Stimulated activated naive CD4-positive, alpha-beta T cell treated with Interleukin-2 at 50 U/mL for 16 hours (primary cell): ENCODE measurements at places on chromosomes 2 and 18.

DNA sequence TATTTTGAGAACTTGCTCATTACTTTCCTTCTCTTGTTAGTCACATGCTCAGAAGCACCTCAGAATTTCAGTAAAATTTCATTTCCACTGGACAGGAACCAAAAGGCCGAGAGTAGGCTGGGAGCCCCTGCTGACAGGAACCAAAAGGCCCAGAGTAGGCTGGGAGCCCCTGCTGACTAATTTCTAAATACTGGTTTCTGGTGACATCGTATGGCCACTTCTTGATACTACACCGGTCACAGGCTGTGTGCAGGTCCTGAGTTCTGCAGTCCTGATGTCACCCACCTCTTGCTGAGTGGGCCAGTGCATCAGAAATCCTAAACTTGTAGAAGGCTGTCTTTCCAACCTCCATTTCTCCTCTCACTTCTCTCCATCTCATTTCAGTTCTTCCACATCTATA is 17.7 kb upstream of the EN1 start:
- DNase-seq, result no peak

DNA sequence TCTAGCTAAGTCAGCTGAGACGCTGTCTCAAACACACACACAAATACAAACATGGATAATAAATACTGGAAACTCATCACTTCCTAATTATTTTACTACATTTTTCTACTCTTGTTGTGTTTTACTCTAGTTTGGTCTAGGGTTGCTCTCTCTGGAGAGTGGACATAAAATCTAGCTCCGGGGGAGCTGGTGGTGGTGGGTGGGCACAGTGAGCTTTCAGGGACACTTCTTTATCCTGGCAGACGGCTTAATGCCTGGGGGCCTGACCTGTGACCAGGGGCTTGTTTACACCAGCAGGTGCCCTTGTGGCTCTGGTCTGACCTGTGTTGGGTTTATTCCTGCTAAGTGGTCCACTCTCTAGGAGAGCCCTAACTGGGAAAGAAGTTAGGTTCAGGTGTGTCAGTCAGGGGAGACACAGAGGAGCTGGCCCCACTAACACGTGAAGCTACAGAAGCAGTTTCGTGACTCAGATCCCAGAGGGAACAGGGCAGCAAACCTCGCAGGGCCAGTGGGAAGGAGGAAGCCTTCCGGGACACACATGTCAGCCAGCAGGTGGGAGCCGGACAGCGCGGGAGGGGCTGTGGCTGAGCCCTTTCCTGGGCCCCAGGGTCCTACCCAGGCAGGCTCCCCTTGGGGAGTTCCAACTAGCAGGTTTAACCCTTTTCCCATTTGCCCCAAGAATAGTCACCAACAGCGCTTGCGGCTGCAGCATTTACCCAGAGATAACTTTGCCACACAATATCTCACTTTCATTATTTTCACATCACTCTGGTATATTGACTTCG is 22.5 kb upstream of the BOK start:
- no peak for DNase-seq

GRCh38 chr2:157940024-157940423 is 63.9 kb upstream of the ACVR1 start:
- DNase-seq, result no peak

- no peak for DNase-seq
These were observed 73.4 kb upstream of the CHAC2 start for GRCh38 chr2:53694096-53694771.

- no peak for DNase-seq
These were observed 634.0 kb downstream of the LRP1B start for GRCh38 chr2:141496810-141497209.

- no peak for DNase-seq
These were observed 22.4 kb upstream of the NRP2 start for GRCh38 chr2:205659922-205660321.

DNA sequence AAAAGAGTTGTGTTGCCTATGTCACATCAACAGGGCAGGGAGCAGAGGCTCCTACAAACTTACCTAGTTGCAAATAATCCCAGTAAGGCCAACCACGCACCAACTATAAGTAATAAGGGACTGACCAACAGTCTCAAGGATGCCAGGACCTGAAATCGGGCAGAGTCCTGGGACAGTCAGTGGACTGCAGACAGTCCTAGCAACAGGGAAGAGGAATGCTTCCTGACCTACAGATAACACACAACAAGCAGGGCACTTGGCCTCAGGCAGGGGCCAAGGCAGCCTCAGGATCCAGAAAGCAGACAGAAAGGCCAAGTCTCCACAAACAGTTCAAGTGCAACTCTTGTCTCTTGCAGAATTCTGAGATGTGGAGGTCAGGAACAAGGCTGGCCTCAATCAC is 56.2 kb downstream of the GALNT14 start:
- DNase-seq, result no peak

DNA sequence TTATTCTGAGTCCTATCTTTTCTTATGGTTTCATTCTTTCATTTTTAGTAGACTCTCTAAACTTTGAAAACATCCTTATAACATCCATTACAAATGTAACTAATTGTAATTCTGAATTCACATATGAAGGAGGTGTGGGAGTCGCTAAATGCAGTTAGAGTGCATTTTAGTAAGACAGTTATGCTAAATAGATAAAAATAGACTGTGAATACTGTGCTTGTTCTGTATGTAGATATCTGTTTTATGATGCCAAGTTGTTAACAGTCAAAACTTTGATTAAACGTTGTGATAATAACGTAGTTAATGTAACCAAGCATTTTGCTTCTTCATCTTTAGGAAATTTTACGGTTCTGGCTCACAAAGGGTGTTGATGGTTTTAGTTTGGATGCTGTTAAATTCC is 24.4 kb downstream of the SLC3A1 start:
- DNase-seq, result no peak

DNA sequence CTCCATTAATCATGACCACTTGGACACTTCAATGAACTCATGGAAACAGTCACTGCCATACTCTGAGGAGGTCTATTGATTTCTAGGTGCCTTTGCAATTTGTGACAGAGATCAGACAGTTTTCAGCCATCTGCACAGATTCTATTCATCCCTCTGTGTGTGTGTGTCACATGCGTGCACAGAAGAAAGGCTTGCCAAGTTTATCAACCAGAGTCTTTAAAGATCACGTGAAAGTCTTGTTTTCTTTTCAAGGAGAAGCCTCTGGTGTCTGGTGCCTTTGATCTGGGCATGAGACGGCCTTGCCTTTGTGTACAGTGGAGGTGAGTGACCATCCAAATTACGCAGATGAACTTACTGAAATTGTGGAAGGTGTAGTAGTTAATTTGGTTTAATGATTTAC is 164.2 kb downstream of the VAPA start:
- no peak for DNase-seq

- DNase-seq, result no peak
These were observed 124.3 kb upstream of the FOSL2 start for GRCh38 chr2:28268386-28268785.

- DNase-seq, result no peak
These were observed 122.6 kb upstream of the EPAS1 start for GRCh38 chr2:46174345-46175170.

GRCh38 chr2:13537771-13538349 is 821.1 kb downstream of the TRIB2 start:
- DNase-seq, result no peak

DNA sequence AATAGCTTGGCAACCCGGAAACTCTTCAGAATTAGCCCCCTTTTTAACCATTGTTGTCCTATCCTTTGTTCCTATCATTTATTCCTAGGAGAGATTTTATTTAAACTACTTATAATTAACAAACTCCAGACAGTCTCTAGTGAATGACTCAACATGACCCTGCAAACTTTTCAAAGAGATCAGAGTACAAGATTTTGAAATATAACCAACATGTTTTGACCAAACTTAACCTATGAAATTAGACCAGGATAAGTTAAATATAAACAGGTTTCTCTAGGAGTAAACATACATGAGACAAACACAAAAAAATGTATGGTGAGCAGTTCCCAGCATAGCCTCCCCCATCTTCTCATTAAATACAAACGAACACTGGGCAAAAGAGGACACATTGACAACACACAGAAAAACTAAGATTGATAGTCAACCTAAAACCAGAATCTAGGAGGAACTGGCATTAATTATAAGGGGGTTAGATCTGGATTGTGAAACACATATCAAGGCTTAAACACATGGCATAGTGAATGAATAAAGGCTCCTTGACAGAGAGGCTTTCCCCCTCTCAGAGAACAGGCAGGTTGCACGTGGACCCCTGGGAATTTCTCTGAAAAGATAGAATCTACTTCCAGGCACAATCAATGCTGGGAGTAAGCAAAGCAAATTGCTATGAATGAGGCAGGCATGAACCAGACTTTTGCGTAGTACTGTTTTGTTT is 284.1 kb downstream of the IRS1 start:
- no peak for DNase-seq

GRCh38 chr2:165586019-165586418 is 116.5 kb downstream of the CSRNP3 start:
- DNase-seq, result no peak

DNA sequence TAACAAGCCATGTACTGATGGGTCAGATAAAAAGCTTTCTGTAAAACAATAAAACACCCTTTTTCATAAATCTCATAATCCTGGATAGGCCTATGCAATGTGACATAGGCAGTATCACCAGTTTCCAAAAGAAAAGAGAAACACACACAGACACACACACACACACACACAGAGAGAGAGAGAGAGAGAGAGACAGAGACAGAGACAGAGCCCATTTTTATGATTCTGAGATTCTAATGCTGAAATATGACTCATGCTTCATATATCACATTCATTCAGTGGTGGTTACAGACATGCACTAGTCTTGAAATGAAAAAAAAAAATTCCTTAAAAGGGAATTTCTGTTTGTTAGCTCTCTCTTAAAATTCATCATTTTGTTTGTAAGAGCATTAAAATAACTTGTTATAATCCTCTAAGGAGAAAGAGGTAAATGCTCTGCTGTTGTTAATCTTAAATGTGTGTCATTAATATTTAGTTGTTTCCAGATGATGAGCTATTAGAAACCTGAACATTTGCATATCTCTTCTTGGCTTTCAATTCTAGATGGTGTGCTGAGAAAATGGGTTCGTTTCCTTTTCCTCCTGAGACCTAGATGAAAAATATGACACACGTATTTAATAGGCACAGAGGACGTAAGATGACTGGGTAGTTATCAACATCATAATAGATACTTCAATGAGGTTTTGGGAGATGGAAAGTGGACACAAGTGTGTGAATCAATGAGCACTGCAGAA is 1598.7 kb upstream of the ACVR2A start:
- DNase-seq, result no peak

DNA sequence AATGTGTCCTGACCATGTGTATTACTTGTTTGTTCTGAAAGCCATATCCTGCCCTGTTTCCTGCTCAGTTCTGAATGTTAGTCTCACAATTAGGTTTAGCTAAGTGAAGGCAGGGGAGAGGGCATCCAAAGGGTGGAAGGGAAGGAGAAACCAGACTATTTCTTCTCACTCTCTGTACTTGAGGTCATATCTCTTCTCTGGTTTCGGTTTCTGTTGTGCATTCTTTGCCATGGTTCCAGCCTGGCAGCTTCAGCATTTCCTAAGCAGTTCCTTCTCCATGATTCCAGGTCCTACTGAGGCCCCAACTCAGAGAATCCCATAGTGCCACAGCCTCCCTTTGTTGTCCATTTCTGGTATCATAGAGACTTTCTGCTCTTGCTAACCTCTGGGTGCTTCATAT is 40.3 kb upstream of the HNMT start:
- no peak for DNase-seq

DNA sequence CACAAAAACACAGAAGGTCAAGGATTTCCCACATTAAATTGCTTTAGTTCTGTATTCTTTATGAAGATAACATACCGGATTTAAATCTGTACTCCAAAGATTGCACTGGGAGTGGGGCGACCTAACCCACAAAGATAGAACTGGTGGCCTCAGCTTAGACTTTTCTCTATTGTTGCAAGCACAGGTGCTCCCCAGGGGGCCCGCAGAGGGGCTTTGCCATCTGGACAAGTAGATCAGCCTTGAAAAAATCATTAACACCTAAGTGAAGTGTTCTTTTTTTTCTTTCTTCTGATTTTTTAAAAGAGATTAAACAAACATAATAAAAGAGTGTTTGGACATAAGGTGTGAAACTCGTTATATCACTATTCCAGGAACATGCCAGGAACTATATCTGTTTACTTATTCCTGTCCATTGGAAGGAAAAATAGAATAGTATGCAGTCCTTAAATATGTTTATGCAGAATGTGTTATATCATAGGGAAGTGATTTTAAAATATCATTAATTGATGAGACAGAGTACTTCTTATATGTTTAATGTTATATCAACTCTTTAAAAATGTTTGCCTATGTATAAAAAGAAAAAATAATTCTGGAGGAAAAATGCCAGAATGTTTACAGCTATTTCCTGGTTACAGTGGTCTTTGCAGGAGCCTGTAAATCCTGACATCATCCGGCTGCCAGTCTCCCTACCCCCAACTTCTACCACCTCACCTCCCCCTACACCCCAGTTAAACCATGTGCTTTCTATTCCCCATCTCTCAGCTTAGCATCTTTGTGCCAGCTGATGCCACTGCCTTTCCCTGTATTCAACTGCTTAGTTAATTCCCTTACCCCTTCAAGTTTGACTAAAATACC is 679.2 kb downstream of the CNTNAP5 start:
- no peak for DNase-seq

- DNase-seq, result no peak
These were observed 519.9 kb downstream of the RNF144A start for GRCh38 chr2:7437141-7437540.

- DNase-seq, result no peak
These were observed 186.7 kb downstream of the CTIF start for GRCh38 chr18:48725562-48725961.

DNA sequence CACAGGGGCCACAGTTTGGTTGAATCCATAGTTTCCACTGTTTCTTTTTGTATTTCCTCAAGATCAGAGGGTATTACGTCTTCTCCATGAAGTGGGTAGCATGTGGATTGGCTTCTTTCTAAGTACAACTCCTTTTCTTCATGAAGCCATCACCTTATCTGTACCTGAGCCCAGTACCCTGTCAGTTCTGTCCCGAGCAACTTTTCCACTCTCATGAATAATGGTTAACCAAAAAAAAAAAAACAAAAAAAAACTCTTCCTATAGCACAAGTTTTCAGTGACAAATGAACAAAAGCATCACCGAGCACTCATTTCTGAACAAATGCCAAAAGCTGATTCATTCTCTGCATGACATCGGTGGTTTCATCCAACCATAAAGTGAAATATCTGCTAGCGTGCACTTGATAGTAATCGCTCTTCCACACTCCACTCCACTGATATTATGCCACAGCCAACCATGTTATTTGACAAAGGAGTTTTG is 53.0 kb upstream of the CCDC150 start:
- no peak for DNase-seq

GRCh38 chr2:196176142-196176738 is 4.9 kb upstream of the STK17B start:
- peak; percentile 74 for DNase-seq

GRCh38 chr2:127431408-127432023 is 13.3 kb downstream of the PROC start:
- no peak for DNase-seq

DNA sequence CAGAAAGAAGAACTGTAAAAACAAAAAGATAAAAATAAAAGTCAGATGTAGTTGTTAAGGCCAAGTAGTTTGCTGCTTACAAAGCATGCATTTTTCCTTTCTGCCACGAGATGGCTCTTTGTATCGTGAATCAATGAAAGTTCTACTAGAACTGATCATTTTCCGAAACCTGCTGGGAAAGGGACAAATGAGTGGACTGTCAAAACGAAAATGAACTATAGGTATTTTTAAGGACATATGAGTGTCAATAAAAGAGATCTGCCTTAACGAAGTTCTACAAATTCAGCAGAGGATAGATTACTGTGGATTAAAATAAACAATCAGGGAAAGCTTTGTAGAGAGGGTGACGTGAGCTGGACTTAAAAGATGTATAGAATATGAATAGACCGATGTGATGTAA is 15.0 kb upstream of the ELOA2 start:
- no peak for DNase-seq

- no peak for DNase-seq
These were observed 343.5 kb upstream of the FANCL start for GRCh38 chr2:58584606-58585118.
